A549 (cell line): ENCODE measurements at places on chromosomes 11 and 22. TPM values are rescaled to one million over a fixed set of nuclear protein-coding genes. Genes with fewer than 3 reads are reported as not detected.

APOL5 gene
- polyA plus RNA-seq, result not detected in 3 replicates

- no peak for DNase-seq
Observed at GRCh38 chr11:44226945-44227344, 83.0 kb downstream of the ALX4 start.

- DNase-seq, result no peak
Observed at GRCh38 chr11:70351646-70352045, 46.7 kb upstream of the CTTN start.

GRCh38 chr22:30245181-30245984 is 1.2 kb downstream of the LIF start:
- no peak for DNase-seq

GRCh38 chr22:30158744-30159500 is 78.7 kb downstream of the HORMAD2 start:
- no peak for DNase-seq

DNA sequence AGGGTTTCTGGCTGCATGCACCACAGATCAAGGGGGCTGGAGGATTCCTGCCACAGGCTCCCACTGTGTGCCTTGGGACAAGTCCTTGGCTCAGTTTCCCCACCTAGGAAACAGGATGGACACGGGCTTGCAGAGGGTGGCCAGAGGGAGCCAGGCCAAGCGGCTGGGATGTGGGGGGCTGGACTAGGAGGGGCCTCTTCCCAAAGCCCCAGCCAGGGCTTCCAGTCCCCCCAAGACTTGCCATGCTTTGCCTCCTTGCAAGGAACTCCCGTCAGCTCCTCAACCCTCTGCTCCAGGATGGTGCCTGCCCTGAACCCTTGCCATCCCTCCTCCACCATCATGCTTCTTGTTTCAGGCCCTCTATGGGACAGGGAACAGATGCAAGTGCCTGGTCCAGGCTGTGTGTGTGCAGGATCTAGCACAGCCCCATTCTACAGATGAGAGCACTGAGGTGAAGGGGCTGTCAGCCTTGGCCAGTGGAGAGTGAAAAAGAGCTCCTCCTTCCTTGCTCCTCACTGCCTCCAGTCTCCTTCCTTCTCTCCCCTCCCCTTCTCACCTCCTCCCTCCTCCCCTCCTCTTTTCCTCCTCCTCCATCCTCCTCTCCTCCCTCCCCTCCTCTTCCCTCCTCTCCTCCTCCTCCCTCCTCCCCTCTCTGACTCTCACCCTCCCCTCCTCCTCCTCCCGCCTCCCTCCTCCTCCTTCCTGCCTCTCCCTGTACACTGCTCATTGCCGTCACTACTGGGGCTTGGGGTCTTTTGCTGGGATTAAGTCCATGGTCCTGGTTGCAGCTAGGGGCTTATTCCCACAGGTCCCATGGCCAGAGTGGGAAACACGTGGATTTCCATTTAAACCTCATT is 13.3 kb upstream of the FGF19 start:
- no peak for DNase-seq

TMEM80 gene
- 10.2 to 11.2 TPM (median 10.8 TPM) in 3 replicates for polyA plus RNA-seq

MYRF gene
- 19.2 to 22.3 TPM (median 21.2 TPM) in 3 replicates for polyA plus RNA-seq

GRCh38 chr22:34096770-34097169 is 176.5 kb upstream of the LARGE1 start:
- DNase-seq, result no peak

PCNX3 gene
- 26.6 to 30.8 TPM (median 29.7 TPM) in 3 replicates for polyA plus RNA-seq

- DNase-seq, result no peak
Observed at GRCh38 chr11:66011785-66012303, at the start of gene CST6. TSS of gene CST6 (plus strand) at chr11:66012008. CDS start at chr11:66012045, 37 bp downstream.

DNA sequence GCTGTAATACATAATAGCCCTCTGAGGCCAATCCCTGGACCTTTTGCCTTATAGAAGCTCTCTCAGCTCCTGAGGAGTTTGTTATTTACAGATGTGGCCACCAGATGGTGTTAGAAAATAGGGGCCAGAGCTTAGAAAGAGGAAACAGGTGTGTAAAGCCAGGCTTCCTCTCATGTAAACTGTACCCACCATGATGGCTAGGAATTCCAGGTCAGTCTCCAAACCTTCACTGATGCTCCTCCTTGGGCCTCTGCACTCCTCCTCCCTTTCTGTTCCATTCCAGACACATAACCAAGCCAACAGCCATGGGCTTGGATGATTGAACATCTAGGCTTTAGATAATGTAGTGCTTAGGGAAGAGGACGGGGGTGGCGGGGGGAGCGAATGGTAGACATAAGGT is 39.7 kb downstream of the USP35 start:
- DNase-seq, result peak; percentile 51

DNA sequence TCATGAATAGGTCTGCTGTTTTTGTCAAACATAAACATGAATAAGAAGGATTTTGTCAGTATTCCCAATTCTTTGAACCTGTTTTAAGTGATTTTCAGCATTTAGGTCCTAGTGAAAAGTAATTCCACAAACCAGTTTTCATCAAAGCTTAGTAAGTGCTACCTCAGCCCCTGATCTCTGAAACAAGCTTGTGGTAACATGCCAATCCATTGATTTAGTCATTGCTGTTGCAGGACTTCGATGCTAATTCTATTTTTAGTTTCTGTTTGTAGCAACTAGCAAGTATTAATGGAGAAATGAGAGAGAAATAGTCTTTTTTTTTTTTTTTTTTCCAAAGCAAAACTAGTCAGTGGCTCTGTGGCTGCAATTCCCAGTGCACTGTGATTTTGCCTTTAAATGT is 91.4 kb downstream of the JRKL start:
- no peak for DNase-seq

DNA sequence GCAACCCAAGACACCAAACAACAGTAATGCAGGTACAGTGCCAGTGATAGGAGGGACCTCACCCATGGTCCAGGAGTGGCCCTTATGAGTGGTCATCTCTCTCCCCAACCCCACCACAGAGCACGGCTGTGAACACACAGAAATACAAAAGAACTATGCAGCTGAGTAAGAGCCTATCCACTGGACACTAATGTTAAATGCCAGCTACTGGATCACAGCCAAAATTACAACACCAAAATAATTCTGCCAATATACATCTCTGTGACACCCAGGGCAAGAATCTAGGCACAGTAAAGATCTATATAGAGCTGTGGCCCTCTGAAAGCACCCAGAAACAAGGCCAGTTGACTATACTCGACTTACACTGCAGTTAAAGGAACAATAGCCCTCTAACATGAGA is 22.8 kb upstream of the GPR83 start:
- DNase-seq, result no peak

DNA sequence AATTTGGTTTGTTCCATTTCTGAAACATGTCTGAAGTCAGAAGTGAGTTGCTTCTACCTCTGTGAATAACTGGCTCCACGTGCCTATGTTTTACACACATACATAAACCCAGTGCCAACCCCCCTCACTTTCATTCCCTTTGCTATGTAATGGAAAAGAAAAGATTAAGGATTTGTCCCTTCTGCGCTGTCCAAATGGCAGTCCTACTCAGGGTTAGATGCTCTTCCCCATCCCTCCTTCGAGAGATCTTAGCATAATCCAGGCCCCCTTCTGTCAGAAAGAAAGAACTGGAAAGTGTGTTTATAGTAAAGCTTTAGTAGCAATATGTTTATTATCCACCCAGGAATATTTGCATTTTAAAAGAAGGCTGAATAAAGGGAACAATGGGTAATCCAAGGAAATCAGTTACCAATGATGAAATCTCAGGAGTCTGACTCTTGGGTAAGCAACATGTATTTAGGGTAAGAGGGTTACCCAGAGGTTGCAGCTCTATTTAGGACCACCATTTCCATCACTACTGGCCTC is 3.1 kb upstream of the LAYN start:
- no peak for DNase-seq

GRAP2 gene
- polyA plus RNA-seq, result not detected in 3 replicates

NPAS4 gene
- 0.03 TPM in 1 of 3 replicates, not detected in the others for polyA plus RNA-seq

DNA sequence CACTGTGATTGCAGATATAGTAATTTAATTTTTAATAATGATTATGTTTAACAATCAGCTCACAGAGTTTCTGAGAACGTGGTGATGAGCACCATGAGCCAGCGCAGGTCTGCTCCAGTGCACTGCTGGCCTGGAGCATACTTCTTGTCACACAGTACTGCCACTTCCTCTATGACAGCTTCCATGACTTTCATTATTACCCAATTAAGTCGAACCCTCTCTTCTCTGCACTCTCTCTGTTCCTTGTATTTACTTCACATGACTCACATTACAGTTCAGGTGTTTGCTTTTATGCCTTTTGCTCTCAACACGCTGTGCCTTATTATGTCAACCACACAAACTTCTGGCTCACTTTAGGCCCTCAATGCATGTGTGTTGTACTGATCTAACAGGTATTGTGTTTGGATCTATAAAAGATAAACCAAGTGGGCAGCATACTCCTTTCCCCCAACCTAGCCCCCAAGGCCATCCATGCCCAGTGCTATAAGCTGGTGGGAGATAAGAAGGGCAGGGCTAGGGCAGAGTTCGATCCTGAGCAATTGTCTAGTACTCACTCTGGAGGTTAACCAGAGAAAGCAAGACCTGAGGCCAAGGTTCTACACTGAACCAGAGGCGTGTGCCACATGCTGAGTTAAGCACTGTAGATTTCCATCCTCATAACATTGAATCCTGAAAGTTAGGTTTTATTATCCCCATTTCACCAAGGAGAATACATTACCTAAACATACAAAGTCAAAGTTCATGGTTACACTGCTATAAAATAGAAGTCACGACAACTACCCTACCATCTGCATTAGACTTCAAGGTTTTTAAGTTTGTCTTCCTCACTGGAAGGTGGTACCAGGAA is 356.5 kb downstream of the INSC start:
- DNase-seq, result no peak

GRCh38 chr22:40009951-40010671 is 15.4 kb downstream of the FAM83F start:
- no peak for DNase-seq

DNA sequence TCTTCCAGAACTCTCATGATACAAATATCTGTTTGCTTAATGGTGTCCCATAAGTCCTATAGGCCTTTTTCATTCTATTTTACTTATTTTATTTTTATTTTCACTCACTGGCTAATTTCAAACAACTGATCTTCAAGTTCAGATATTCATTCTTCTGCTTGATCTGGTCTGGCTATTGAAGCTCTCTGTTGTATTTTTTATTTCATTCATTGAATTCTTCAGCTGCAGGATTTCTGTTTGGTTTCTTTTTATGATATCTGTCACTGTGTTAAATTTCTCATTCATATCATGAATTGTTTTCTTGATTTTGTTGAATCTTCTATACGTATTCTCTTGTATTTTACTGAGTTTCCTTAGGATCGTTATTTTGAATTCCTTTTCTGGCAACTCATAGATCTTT is 2.6 kb upstream of the OR10A3 start:
- DNase-seq, result no peak

OR5A1 gene
- polyA plus RNA-seq, result not detected in 3 replicates

DNA sequence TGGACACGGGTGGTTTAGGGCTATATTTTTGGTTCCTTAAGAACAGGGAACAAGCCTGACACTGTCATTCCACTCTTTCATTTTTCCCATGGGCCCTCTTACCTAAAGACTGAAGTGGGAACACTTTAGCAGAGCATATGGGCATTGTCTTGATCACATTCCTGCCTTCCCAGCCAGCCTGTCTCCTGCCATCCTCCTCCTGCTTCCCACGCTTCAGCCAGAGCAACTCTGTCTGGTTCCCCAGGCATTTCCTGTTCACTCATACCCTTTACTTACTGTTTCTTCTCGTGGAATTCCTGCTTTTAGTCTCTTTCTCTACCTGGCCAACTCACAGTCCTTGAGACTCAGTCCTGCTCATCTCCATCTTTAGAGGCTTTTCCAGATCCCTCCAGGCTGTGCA is 22.8 kb downstream of the MRPL16 start:
- DNase-seq, result no peak

OR8D2 gene
- not detected in 3 replicates for polyA plus RNA-seq

DNA sequence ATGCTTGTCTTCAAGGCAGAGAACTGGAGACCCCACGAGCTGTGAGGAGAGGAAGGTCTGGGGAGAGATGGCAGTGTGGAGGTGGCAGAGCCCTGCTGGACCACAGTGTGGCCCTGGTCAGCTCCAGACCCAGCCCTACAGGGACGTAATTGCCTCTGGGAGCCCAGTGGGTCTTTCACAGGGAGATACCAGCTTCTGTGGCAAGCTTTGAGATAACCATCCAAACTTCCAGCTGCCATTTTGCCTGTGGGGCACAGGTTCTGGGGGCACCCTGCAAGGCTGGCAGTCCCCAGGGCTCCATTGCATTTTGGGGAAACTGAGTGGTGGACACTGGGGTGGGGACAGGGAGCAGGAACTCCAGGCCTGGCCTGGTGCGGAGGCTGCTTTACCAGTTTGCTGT is 10.2 kb upstream of the MPPED1 start:
- no peak for DNase-seq

DNA sequence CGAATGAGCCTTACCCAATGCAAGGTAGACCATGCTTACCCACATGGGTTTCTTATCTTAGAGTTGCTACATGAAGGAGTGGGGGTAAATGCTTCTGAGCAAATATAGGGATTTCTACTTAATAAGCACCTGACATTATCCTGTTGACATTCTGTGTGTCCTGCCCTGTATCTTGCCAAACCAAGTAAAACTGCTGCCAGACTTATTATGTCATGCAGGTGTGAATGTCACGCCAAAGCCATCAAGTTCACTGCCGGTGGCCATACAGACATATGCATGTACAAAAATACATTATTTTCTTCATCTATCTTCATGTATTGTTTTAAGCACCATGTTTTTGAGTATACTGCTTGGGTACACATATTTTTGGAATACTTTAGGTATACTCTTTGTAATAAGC is 70.2 kb downstream of the NOX4 start:
- DNase-seq, result no peak

GRCh38 chr11:125201525-125202141 is 37.1 kb downstream of the PKNOX2 start:
- no peak for DNase-seq

CATSPERZ gene
- 3.4 to 4.7 TPM (median 4.1 TPM) in 3 replicates for polyA plus RNA-seq

CARD18 gene
- not detected in 3 replicates for polyA plus RNA-seq

DNA sequence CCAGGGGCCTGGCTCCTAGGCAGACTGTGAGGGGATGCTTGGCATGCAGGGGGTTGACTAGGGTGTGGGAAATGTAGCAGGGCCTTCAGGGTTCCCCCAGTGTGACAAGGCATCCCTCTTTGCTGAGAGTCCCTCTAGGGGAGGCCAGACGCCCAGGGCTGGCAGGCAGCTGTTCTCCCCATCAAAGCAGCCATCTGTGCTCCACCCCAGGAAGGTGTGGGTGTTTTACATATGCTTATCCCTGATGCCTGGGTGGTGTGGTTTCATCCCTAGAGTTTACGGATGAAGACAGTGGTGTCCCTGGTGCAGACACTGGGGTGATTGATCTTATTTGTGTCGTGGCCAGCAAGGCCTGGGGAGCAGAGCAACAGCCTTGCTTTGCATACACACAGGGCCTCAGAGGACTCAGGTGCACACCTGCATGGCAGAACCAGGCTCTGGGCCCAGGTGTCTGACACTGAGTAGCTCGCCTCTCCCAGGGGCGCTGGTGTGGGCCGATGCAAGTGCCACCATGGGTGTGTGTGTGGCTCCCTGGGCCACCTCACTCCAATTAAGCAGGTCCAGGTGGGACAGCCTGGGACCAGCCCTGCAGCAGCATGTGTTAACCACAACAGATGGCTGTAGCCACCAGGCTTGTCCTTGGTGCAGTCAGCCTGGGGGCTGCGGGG is 74.2 kb downstream of the MED15 start:
- DNase-seq, result no peak

DUSP8 gene
- polyA plus RNA-seq, result 0.59 to 1.2 TPM (median 0.72 TPM) in 3 replicates

GLYAT gene
- not detected in 3 replicates for polyA plus RNA-seq

GRCh38 chr11:133934599-133935550 is 21.9 kb downstream of the IGSF9B start:
- DNase-seq, result peak; percentile 43
